ENCODE measurements at places on chromosomes 7 and 10.
A peak's percentile ranks its signal among the peaks of the same experiment; 100 is the strongest.

DNA sequence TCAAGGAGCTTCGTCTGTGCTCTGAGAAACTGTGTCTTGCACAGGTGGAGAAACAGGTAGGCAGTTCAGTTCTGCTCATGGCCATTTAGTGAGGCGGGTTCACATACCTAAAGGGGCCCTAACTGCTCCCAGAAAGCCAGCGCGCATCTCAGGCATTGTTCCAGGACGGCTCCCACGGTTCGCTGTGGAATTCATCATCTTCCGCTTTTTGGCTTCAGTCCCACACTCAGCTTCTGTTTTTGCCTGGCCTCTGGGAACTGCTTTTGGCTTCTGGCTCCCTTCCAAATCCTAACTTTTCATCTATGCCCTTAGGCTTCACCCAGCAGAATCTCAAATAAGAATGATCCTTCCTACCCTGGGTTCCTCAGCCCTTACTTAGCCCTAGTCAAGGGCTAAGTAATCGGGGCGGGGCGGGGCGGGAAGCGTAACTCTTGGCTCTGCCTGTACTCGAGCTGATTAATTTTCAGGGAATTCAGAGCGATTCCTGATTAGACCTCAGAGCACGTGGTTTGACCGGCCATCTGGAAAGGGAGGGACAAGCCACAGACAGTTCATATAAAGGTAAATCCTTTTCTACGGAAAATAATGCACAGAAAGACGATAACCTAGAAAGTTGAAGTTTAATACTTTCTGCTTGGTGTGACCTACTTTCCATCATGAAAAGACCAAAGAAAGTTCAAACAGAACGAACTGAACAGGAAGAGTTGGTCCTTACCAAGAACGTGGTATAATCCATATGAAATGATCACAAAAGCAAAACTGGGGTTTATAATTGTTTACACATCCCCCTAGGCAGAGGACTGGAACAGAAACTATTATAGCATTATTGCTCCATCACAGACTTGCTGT is 105.7 kb downstream of the ST8SIA6 start:
- DNase-seq = no peak

DNA sequence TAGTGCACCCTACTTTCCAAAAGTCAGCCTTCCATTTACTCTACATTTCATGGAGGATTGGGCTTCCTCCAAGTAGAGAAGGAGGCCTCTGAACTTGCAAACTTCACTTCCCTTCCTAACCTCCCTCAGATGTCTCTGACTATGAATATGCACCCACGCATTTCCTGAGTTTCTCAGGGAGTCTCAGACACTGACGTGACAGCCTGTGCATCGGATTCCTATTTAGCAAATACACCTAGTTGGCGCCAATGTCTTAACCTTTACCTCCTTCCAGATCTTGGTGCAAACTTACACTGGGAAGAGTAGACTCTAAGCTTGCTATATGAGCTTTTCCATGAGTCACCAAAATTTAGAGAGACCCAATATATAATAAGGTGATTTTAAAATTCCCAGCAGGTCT is 920.1 kb upstream of the AUTS2 start:
- DNase-seq = no peak

- no peak for DNase-seq
Measured at GRCh38 chr10:121511943-121512342, 86.3 kb downstream of the FGFR2 start.

- no peak for DNase-seq
Measured at GRCh38 chr10:112141292-112141691, 42.3 kb downstream of the GPAM start.

- DNase-seq = no peak
Measured at GRCh38 chr7:155746188-155746587, 66.1 kb downstream of the SHH start.

DNA sequence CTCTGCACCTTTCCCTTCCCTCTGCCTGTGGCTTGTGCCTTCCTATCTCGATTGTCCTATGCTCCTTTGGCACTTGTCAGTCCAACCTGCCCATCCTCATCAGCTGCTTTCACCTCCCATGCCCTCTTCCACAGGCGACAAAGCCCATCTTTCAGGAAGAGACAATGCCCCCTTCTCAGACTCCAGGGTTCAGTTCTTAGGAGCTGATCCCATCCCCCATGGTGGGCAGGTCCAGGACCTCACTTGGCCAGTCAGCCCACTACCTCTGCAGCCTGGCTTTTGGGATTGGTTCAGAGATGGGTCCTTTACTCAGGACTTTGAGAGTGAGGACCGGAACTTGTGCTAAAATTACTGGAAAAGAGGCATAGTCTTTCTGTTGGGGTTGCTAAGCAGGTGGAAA is 74.0 kb upstream of the NANOS1 start:
- no peak for DNase-seq

DNA sequence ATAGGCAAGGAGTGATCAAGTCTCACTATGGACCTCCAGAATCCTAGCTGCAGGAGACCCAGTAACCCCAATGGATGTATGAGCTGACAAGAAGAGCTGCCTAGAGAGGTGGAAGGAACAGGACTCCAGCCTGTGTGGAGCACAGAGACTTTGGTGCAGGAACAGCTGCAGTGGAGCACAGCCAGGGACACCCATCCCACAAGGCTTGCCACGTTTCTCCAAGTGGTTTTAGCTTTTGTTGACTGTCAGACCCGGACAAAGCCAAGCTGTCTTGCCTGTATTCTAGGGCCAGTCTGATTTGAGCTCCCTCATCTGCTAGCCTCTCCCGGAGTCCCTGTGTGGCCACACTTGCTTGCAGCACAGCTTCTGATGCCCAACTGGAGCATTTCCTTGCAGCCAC is 224.7 kb downstream of the CHRM2 start:
- no peak for DNase-seq

- DNase-seq = no peak
Measured at GRCh38 chr10:100037758-100038315, 28.1 kb upstream of the DNMBP start.

GRCh38 chr10:92757066-92757710 is 67.4 kb downstream of the HHEX start:
- DNase-seq = peak; percentile 89

- no peak for DNase-seq
Measured at GRCh38 chr7:18337048-18337809, 158.3 kb upstream of the HDAC9 start.

DNA sequence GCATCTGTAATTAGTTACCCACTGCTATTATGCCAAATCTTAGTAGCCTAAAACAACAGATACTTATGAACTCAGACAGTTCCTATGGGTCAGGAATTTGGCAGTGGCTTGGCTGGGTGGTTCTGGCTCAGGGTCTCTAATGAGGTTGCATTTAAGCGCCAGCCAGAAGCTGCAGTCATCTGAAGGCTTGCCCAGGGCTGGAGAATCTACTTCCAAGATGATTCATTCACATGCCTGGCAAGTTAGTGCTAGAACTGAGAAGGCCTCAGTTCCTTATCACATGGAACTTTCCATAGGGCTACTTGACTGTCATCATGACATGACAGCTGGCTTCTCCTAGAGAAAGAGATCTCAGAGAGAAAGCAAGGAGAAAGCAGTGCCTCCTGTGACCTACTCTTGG is 121.3 kb downstream of the AVL9 start:
- DNase-seq = peak; percentile 61

DNA sequence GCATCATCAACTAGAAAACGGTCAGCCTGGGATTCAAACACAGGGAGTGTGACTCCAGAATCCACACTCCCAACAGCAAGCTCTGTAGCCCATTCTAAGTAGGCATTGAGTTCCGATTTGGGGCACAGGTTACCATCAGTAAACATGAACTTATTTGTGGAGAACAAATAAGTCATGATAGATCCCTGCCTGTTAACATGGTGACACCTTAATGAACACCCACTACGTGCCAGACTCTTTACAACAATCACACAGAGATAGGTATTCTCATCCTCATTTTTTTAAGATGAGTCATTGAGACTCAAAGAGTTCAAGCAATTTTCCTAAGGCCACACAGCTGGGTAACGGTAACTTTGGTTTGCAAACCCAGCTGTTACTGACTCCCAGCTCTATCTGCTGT is 91.5 kb downstream of the LYZL2 start:
- DNase-seq = no peak

DNA sequence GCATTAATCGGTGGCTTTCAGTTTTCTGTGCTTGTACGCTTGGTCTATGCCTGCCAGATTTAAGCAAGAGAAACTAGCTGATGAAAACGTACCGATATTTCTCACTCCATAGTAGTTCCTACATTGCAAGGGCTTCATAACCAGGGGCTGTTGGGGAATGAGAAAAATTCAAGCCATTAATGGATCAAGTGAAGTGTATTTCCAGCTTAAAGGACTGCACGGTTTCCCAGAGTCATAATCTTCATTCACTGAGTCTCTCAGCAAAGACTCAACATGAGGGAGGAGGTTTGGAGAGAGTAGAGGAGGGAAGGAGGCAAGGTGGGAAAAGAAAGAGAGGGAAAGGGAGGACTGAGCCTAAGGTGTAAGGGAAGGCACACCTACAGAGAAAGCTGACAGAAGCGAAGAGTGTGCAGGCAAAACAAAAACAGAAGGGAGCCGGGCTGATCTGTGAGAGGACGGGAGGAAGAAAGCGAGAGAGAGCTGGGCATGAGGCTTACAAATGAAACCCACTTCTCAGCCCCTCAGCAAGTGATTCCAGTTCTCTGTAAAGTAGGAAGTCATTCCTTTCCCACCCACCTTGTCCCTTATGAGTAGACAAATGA is 625 bp downstream of the GIMAP2 start:
- no peak for DNase-seq

GRCh38 chr10:95266674-95267095 is 24.1 kb downstream of the PDLIM1 start:
- peak; percentile 65 for DNase-seq

GRCh38 chr7:129781928-129782817 is 170.6 kb downstream of the UBE2H start:
- DNase-seq = peak; percentile 44

- DNase-seq = no peak
Measured at GRCh38 chr7:36115448-36116321, 37.4 kb upstream of the EEPD1 start.

DNA sequence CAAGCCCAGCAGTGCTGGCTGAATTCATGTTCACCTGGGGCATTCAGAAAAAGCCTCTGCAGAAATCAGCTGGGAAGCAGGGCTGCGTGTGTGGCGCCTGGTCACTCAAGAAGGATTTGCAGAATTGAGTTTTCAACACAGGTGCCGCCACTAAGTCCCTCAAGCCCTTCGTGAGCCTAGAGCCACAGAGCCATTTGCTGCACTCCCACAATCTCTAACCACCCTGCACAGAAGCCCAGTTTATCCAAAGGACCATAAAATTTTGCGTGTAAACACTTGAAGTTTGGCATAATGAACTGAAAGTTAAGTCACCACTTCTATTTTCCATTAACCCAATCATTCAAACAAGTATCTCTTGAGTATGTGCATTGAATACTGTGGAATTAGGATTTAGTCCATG is 136.2 kb downstream of the DIP2C start:
- DNase-seq = no peak

DNA sequence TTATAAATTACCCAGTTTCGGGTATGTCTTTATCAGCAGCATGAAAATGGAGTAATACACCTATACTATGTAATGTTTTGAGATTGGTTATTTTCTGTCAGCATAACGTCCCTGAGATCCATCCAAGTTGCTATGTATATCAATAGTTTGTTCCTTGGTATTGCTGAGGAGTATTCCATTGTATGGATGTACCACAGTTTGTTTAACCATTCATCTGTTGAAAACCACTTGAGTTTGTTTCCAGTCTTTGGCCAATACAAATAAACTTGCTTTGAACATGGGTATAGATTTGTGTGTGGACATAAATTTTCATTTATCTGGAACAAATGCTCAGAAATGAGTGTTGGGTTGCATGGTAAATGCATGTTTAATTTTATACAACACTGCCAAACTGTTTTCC is 103.3 kb upstream of the GSDME start:
- no peak for DNase-seq

DNA sequence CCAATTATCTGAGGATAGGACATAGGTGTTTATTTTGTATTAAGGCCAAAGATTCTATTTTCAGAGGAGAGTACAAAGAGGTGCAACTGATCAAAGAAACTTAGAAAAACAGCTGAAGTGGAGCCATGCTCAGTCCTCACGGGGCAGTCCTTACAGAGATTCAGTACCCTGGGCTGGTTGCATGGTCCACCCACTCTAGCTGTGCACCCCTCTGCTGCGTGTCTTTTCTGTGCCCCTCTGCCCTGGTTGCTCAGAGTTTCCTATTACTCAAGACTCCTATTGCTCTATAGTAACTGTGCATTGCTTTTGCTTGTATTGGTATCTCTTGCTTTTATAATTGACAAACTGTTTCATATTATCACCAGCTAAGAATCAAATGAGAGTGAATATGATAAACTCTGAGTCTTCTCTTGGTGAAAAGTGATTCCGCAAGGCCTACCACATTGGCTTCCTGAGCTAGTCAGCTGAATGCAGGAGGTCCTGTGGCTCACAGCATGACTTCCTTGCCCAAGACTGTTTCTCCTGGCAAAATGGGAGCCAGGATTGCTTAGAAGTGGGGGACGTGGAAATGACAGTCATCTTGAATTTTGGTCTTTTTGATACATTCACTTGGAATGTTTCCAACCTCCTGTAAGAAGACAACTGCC is 137.0 kb downstream of the GLCCI1 start:
- DNase-seq = no peak

GRCh38 chr10:7265396-7266123 is 145.3 kb downstream of the SFMBT2 start:
- DNase-seq = no peak

DNA sequence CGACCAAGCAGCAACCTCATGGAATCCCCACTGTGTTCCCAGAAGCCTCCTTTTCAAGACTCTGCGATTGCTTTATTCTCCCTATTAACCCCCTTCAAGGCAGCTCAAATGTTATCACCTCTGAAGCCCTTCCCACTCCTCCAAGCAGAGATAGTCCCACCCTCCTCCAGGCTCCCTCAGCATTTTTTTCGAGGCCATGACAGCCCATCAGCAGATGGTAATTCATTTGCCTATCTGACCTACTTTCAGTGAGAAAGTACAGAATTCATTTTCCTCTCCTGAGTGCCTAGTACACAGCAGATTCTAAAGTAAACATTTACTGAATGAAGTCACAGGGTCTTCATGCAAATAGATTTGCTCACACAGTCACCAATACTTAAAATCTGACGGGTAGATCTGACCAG is 47.8 kb downstream of the HERPUD2 start:
- peak; percentile 39 for DNase-seq

DNA sequence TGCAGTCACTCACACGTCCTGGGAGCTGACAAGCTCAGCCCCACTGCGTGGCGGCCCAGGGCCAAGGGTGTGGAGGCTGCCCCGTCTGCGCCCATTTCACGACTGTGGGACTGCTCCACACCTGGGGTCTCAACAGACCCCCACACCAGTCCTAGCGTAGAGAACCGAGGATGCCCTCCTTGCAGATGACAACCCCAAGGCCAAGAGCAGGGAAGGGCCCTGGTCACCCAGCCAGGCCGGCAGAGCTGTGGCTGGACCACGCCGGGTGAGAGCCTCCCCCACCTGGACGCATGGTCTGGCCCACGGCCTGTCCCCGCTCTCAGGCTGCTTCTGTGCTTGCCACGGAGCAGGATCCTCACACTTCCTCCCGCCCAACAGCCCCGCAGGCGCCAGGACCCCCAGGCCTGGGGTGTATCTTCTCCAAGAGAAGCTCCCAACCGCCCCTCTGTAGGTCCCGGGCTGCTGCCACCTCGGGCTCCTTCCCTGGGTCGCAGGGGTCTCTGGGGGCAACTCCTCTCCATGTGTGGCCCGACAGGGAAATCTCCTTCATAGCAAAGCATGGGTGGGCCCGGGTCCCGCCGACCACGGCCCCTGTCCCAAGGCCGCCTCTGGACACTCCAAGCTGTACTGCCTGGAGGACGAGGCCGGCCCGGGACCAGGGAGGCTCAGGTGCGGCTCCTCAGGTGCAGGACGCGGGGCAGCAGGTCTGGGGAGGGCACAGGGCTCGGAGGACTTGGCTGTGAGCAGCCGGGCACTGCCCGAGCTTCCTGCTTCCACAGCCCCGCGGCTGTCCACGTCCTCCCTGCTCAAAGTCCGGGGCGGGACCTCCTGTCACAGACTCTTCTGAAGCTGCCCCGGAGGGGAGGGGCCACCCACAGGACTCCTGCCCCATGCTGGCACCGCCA is 88.8 kb downstream of the FOXL3 start:
- DNase-seq = no peak

Measured in erythroblast (primary cell).